ENCODE measurements at places on chromosomes 3 and 15.

GRCh38 chr3:69612791-69613190 is 126.5 kb upstream of the MITF start:
- no peak for DNase-seq

DNA sequence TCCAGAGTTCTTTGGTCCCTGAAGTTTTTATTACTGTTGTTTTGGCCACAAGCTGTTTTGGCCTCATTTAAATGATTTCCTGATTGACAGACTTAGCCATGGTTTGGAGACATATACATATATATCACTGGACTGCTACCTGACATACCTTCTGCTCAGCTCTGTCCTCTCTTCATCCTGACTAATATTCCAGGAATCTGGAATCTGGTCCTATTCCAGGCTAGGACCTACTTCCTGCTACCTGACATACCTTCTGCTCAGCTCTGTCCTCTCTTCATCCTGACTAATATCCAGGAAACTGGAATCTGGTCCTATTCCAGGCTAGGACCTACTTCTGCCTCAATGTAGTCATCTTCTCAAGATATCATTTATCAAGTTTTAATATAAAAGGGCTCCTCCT is 724.4 kb upstream of the ROBO1 start:
- DNase-seq: no peak

GRCh38 chr3:189149203-189149602 is 22.6 kb upstream of the TPRG1 start:
- no peak for DNase-seq

- no peak for DNase-seq
These were observed 56.7 kb downstream of the DRD3 start for GRCh38 chr3:114122027-114122709.

GRCh38 chr15:57387564-57388076 is 11.3 kb downstream of the CGNL1 start:
- no peak for DNase-seq

DNA sequence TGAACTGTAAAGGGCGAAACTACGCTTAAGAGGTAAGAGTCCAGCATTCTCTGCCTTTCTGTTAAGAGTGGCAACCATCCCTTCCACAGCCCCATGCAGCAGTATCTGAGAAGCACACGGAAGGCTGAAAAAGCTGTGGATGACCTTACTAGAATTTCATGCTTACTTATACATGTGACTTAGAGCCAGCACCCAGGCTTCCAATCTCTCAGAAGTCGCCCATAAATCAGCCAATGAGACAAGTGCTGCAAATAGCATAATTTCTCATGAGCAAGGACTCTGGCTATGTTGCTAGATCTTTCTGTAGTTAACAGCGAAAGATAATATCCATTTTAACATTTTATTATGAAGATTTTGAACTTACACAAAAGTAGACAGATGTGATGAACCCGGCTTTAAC is 65.3 kb downstream of the IGF2BP2 start:
- DNase-seq: no peak

- DNase-seq: no peak
These were observed 218.3 kb upstream of the CFAP20DC start for GRCh38 chr3:59268170-59268569.

DNA sequence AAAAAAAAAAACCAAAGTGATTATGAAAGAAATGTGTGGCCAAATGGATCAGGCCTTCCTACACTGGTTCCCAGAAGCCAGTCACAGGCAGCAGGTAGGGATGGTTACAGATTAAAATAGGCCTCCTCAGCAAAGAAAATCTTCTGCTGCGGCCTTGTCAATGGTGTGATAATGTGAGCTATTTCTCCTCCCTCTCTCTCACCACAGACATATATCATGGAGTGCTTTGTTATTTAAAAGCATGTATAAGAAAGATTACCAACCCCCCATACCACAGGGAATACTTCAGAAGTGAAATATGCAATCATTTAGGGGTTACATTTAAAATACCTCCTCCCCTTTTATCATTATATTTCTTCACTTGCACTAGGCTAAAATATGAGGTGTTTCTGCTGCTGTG is 32.2 kb upstream of the LRTM1 start:
- no peak for DNase-seq

GRCh38 chr15:40511472-40512133 is 40.8 kb downstream of the CHST14 start:
- DNase-seq: no peak

DNA sequence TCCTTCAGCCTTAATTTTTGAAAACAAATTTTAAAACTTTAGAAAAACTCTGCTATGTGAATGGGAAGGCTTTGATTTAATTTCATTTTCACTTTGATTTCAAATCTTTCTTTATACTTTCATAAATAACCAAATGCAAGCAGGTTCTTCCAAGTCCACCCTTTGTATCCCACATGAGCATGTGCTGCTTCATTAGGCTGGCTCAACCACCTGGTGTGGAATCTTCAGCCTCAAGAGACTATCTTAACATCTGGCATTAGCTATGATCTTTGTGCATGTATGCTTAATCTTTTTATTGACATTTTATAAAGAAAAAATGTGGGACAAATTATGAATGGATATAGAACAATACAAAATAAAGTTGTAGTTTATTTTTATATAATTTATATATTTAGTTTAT is 81.8 kb upstream of the MLF1 start:
- DNase-seq: no peak

DNA sequence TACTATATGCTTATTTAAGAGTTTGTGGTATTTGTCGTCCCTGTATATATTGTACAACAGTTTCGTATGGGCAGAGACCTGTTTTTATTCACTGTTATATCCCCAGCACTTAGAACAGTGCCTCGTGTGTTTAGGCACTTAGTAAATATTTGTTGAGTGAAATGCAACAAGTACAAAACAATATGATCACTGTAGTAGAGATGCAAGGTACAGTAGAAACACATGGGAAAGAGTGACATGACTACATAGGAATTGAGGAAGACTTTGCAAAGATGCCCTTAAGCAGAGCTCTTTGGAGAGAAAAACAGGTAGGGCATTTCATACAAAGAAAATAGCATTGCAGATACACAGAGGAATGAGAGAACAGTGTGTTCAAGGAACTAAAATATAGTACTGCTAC is 18.3 kb downstream of the RASA2 start:
- no peak for DNase-seq

DNA sequence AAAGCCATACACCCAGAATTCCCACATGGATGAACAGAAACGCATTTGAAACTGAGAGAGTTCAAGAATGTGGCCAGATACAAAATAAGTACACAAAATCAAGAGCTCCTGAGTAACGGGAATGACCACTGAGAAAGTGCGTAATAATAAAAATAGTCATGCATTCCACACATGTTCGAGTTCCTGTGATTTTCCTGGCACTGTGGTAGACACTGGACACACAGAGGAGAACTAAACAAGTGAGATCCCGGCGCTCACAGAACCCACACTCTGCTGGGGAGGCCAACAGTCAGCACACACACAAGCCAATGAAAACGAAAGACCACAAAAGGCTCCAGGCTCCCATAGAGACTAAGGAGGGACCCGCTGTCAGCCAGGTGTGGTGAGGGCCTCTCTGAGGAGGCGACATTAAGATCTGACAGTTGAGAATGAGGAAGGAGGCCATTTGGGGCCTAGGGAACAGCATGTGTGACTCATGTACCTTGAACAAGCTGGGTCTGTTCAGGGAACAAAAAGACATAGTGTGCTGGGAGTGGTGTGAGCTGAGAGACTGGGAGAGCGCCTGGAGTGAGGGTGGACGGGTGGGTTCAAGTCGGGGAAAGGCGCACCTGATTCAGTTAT is 5.1 kb downstream of the FAM107A start:
- no peak for DNase-seq

GRCh38 chr15:61890106-61890505 is 170.1 kb downstream of the VPS13C start:
- DNase-seq: no peak

DNA sequence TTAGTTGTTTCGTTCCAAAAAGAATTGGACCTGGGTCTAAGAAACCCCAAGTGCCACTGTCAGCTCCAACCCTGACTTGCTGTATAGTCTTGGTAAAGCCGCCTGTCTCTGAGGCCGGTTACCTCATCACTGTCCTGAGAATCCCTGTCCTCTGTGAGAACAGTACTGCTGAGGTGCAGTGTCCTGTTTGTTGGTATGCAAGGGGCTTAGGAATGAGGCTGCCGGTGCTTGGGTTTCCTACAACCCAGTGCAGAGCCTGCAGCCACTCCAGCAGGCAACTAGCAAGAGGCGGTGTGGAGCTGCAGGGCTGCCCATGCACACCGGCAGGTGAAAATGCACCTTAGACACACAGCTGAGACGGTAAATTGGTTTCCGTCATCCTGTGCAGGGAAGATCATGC is 52.0 kb upstream of the ATG7 start:
- DNase-seq: no peak

DNA sequence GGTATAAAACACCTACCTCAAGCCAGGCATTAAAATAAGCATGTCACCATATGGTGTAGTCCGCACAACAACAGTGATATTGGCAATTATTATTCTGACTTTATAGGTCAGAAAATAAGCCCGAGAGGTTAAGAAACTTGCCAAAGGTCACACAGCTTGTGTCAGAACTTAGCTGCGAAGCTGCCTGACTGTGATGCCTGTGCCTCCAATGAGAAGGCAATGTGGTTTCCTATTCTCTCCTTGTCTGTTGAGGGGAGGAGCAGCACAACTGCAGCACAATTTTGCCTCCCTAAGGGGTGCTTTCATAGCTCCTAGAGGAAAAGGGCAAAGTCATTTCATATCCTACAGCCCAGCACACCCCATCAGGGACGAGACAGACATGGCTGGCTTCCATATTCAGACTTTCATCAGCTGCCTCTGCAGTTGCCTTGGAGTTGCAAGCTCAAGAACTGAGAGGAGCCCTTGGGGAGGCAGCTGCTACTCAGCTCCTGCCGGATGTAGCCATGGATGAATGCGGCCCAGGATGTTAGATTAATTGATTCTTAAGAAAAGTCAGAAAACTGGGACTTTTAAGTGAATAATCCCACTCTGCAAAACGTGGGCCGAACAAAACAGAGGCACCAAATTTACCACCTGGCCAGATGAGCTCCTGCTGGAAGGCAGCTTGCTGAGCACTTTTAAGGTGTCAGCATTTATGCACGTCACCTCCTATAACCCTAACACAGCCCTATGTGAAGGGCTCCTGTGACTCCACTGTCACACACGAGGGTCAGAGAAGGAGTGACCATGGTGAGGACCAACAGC is 38.5 kb downstream of the MYO5C start:
- no peak for DNase-seq

GRCh38 chr3:38724392-38724736 is 74.9 kb upstream of the SCN5A start:
- DNase-seq: no peak

DNA sequence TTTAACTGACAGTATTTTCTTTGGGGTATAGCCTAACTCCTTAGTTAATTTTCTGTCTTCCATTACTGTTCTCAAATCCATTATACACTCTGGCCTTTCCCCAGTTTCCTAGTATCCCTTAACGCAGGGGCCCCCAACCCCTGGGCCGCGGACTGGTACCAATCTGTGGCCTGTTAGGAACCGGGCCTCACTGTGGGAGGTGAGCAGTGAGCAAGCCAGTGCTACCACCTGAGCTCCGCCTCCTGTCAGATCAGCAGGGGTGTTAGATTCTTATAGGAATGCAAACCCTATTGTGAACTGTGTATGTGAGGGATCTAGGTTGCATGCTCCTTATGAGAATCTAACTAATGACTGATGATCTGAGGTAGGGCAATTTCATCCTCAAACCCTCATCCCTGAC is 75.1 kb downstream of the DOCK3 start:
- no peak for DNase-seq

- no peak for DNase-seq
These were observed 747 bp downstream of the UBA7 start for GRCh38 chr3:49812916-49813496.

DNA sequence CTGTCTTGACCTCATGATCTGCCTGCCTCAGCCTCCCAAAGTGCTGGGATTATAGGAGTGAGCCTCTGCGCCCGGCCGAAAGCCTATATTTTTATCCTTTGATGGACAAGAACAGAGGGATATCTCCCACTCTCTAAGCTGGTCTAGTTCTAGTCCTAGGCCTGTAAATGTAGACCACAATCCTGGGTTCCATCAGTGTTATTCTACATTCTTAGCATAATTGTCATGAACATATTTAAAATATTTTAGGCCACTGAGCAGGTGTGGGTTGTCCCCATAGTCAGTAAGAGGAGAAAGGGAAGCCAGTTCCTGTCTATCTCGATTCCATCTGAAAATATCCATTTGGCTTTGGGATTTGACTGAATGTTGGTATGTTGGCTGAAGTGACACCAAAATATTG is 118.1 kb downstream of the EBLN2 start:
- DNase-seq: no peak

- no peak for DNase-seq
These were observed at the start of gene ZBTB47 for GRCh38 chr3:42653560-42654330. Gene ZBTB47, plus strand, starts transcription at chr3:42653697. Its CDS starts 4,659 bp downstream, at chr3:42658356.

DNA sequence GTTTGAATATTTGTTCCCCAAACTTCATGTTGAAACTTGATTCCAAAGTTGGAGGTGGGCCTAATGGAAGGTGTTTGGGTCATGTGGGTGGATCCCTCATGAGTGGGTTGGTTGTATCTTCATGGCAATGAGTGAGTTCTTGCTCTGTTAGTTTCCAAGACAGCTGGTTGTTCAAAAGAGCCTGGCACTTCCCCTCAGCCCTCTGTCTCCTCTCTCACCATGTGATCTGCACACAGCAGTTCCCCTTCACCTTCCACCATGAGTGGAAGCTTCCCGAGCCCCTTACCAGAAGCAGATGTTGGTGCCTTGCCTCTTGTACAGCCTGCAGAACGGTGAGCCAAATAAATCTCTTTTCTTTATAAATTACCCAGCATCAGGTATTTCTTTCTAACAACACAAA is 327.1 kb upstream of the SLCO3A1 start:
- DNase-seq: no peak

- no peak for DNase-seq
These were observed 3.8 kb upstream of the KATNBL1 start for GRCh38 chr15:34213690-34214089.

DNA sequence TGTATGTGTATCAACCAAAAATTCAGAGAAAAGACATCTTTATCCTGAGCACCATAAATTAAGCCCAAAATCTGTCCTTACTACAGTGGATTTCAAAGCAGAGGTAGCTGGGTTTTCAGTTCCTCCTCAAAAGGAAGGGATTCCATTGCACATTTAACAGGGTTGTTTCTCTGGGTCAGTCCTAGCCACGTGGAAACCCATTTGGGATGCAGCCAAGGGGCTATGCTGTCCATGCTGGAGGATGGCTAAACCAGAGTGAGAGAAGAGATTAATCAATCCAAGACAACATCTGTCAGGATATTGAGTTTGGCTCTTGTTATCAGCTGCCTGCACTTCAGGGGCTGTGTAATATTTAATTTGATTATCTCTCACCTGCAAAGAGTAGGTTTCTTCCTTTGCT is 28.1 kb downstream of the LSAMP start:
- DNase-seq: no peak

All from kidney epithelial cell (primary cell).